ENCODE measurements at places on chromosomes 12 and 14. TPM values are rescaled to one million over a fixed set of nuclear protein-coding genes. Genes with fewer than 3 reads are reported as not detected.

- DNase-seq, result no peak
- H3K4me1 ChIP-seq, result no peaks in the 10 kb centered on the region
- H3K27me3 ChIP-seq, result no peaks in the 10 kb centered on the region
- no peak overlapping the region for H3K27ac ChIP-seq
- H3K36me3 ChIP-seq, result no peaks in the 10 kb centered on the region
Measured at GRCh38 chr12:21341769-21342168, 7.1 kb upstream of the SLCO1A2 start.

The PRPH gene
- total RNA-seq, result not detected

DNA sequence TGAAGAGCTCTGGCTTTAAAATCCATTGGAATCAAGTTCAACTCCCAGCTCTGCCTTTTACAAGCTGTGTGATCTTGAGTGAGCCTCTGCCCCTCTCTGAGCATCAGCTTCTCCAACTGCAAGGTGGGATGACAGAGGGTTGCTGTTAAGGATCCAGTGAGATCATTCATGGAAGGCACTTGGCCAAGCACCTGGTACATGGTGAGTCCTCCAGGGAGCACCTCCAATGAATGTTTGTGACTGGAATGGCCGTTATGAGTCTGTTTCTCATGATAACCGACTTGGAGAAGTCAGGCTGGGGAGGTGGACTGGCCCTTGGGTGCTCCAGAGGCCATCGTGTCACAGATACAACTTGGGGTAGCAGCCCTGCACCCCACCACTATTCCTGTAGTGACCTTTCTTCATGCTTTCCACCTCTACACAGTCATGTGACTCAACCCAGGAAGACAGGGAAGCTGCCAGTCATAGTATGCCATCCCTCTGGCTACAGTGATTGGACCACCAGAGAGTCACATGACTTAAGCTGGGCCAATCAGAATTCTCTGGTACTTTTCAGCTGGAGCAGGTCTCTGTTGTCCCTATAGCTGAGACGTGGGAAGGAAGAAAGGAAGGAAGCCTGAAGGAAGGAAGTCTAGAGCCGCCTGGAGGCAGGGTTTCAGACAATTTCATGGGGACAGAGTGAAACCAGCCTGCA lies 146.5 kb upstream of the MYL2 start:
- DNase-seq, result no peak
- no peak overlapping the region for H3K27ac ChIP-seq
- peaks cover 11% of the 10 kb centered on the region for H3K27me3 ChIP-seq
- H3K36me3 ChIP-seq, result no peaks in the 10 kb centered on the region

The MED6 gene
- total RNA-seq, result 45.7 TPM

DNA sequence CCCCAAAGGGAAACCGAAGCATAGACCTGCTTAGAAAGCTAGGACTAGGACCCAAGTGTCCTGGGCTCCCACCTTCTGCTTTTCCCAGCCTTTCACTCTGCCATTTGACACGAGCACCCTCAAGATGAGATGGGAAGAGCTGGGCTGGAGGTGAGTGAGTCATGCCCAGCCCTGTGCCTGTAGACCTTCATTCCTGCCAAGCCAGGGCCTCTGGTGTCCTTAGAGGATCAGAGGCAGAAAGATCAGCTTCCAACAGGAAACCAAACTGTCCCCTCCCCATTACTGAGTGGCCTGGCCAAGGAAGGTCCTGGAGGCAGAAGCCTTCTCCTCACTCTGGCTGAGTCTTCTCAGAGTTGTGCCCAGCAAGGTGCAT lies 3.5 kb downstream of the TMEM63C start:
- no peak overlapping the region for H3K27ac ChIP-seq
- H3K36me3 ChIP-seq, result no peaks in the 10 kb centered on the region
- H3K27me3 ChIP-seq, result peaks cover 19% of the 10 kb centered on the region
- H3K4me3 ChIP-seq, result no peak overlapping the region
